ENCODE measurements at places on chromosomes 12 and 14.

DNA sequence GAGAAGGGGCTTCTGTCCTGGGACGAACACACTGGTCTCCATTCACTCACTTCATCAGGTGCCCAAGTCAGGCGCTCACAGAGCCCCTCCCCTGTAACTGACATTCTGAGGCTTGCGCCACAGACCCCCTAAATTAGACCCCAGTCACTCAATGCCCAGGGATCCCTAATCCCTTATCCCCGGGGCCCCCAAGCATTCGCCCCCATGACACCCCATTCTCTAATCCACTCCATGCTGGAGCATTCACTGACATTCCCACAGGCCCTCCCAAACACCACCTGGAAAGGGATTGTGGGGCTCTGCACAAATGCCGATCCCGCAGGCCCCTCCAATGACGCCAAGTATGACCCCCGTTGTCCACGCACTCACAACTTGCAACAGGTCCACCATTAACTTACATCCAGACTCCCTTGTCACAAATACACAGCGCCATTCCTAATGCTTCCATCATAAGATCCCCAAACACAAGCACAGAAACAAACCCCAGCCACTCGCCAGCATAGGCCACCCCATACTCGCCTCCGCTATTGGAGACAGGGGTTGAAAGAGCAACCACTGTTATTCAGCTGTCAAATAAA, 1.5 kb downstream of the ZNF605 start:
- no peak for DNase-seq

GRCh38 chr14:30921305-30921704, 46.9 kb downstream of the COCH start:
- no peak for DNase-seq

GRCh38 chr12:97797473-97797872, 334.9 kb downstream of the RMST start:
- no peak for DNase-seq

DNA sequence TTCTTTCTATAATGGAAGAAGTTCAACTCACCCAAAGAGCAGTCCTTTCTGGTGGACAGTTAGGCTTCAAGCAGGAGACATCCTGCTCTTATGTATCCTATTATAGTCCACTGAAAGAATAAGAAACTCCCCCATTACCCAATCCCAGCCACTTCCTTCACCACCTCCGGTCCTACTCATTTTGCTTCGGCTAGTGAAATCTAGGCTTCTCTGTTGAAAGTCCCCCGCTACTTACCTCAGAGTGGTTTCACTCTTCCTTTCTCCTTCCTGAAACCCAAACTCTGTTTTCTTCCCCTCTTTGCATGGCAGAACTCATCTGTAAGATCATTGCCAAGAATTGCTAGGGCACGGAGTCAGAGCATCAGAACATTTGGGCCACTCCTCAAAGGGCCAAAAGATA, at the start of gene GPR84:
GPR84 (minus strand) TSS at position 74 of the 400 bp plus-strand sequence. CDS start 635 bp downstream, outside the sequence.
- DNase-seq = no peak

DNA sequence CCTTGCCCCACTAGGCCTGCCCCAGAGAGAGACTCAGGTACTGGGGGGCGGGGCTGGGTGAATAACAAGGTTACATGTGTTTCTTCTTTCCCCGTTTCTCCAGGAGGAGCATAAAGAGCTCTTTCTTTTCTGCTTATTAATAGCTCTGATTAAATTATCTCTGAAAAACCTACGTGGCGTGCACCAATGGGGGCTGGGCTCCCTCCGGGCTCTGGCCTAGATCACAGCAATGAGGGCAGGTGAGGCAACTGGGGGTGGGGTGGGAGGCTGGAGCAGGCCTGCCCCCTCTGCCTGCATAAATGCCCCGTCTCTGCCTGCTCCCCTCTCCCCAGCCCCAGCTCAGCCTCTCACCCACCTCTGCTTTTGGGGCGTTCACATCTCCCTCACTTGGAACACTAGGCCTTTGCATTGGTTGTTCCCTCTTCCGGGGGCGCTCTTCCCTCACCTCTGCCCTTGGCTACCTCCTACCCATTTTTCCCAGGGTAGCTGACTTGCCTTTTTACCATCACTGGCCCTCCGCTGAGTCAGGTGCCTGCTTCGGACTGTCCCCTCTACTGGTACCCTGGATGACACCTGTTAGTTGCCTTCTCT, 4.1 kb upstream of the FAM222A start:
- DNase-seq = peak; percentile 45

- DNase-seq = no peak
These were observed 357.0 kb downstream of the PCNX1 start for GRCh38 chr14:71264260-71264659.

DNA sequence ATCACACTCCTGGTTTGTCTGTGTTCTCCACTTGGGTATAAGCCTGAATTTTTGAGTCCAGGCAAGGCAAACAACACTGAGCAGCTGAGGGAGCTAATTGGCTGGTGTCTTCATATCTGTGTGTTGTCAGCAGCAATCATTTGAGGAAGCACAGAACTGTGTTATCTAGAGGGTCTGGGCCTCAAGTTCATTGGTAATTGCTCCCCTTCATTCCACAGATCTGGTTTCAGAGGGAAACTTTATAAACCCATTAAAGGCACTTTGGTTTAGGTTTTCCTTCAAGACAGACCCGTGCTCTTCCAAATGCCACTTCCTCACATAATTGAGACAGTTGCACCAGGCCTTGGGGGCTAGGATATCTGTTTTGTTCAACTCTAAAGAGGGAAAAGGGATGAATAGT, 5.6 kb downstream of the DACT1 start:
- DNase-seq = no peak

DNA sequence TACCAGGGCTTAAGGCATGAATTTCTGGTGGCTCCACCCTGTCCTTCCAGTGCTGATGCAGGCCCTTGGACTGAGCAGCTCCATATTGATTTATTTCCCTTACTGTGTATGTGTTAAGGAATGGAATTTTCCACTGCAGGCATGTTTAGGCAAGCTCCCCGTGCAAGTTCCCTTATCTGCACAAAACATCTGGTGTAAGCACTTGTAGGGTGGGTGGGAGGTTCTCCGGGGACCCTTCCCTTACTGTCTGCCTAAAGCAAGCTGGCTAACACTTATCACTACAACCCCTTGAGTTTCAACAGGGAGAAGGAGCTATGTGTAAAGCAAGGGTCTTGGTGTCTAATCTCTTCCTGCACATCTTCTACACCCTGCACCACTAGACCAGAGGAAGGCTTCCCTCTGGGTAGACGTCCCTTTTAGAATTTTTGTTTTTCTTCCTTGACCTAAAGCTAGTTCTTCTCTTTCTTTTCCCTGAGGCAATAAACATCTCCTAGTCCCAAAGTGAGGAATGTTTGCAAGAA, 22.0 kb upstream of the DRAM1 start:
- no peak for DNase-seq

- no peak for DNase-seq
These were observed 53.2 kb downstream of the KCNK10 start for GRCh38 chr14:88269806-88270420.

DNA sequence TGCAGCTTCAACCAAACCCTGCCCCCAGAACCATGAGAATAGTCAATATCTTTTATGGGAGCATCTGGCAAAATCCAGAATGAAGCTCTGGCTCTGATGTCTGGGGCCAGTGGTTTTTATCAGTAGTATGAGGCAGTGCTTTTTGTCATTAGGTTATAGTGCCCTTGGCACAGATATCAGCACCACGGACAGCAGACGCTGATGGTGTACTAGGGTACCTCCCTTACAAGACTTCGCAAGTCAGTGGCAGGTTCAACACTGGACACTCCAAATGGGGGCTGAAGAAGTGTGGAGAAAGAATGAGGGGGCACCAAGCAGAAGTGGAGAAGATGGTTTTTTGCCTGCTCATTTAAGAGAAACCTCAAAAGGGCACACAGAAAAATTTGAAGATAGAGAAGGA, 68.2 kb upstream of the E2F7 start:
- no peak for DNase-seq

- DNase-seq = no peak
These were observed 15.4 kb upstream of the PIWIL1 start for GRCh38 chr12:130322263-130322662.

DNA sequence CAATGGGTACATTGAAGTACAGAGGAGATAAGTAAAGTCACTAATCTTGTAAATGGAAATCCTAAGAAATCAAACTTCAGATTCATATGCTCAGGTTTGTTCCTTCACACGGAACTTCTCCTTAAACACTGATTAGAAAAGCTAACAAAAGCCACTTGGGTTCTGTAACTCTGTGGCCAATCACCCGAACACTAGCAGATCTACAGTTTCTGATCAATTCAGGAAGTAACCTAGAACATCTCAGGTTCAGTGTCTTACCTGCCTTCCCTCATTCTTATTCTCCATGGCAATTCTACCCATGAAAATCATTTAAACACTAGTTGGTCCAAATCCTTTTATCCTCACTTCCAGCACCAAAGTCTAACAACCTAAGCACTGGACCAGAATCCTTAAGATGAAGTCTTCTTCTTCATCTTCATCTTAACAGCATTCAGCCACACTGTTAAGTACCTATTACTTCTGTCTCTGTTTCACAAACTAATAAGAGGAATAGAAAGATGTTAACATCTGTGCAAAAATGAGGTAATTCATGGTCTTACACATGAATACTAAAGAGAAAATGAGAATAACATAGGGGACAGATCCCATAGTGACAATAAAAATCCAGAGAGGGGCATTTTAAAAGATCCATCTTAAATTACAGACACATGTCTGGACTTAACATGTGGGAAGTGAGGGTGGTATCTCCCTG, 184.5 kb downstream of the SSPN start:
- no peak for DNase-seq

Data from NCI-H526 treated with DMSO at 0.1 percent for 48 hours (cell line).